GM23248 (cell line): ENCODE measurements at places on chromosomes 13 and 19. TPM values are rescaled to one million over a fixed set of nuclear protein-coding genes. Genes with fewer than 3 reads are reported as not detected.

The ZNF28 gene
- 12.9 and 18.7 TPM in 2 replicates for total RNA-seq

The PSG1 gene
- total RNA-seq: 0.13 and 0.54 TPM in 2 replicates

The PIH1D1 gene
- 68.0 and 90.2 TPM in 2 replicates for total RNA-seq

The MLLT1 gene
- 17.3 and 19.1 TPM in 2 replicates for total RNA-seq

The IGFL1 gene
- not detected in 2 replicates for total RNA-seq

The EXOC3L2 gene
- total RNA-seq: 0.38 TPM in 1 of 2 replicates, not detected in the other

The ZNF552 gene
- 2.9 and 4.3 TPM in 2 replicates for total RNA-seq

The ICAM5 gene
- total RNA-seq: 45.4 and 48.7 TPM in 2 replicates

The FXYD3 gene
- total RNA-seq: not detected in 2 replicates

- no peaks in the 10 kb centered on the region; the same call in 1 of the 2 replicates for H3K36me3 ChIP-seq
- H3K4me1 ChIP-seq: peaks cover 10% of the 10 kb centered on the region
- H3K27me3 ChIP-seq: no peaks in the 10 kb centered on the region
Observed at GRCh38 chr19:19480688-19481087, 34.7 kb downstream of the TSSK6 start.

GRCh38 chr19:12137221-12137940, 2.8 kb downstream of the ZNF20 start:
- H3K27me3 ChIP-seq: no peaks in the 10 kb centered on the region
- peaks cover 39% of the 10 kb centered on the region for H3K36me3 ChIP-seq
- DNase-seq: peak; percentile 35
- no peak overlapping the region for H3K4me3 ChIP-seq
- peaks cover 14% of the 10 kb centered on the region for H3K4me1 ChIP-seq
- H3K27ac ChIP-seq: no peak overlapping the region

DNA sequence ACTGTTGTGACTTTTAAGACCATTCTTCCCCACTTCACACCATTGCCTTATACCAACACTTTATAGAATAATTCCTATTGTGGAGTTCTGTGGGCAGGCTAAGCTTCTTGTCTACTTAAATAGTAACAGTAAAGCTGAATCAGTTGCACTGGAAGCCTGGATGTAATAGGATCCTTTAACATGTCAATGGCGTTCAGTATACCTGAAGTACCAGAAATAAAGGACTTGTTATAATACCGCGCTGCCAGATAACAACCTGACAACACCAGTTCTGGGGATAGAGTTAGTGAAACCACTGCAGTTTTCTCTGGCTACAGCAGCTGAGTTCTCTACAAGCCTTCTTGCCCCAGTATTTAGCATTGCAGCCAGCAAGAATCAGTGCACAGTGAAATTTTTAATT, 52.0 kb upstream of the TNFRSF19 start:
- no peak overlapping the region for H3K4me3 ChIP-seq
- no peaks in the 10 kb centered on the region for H3K4me1 ChIP-seq
- H3K36me3 ChIP-seq: no peaks in the 10 kb centered on the region
- H3K27me3 ChIP-seq: no peaks in the 10 kb centered on the region
- no peak for DNase-seq

GRCh38 chr13:97116754-97117153, 105.4 kb upstream of the MBNL2 start:
- no peak overlapping the region for H3K27ac ChIP-seq
- H3K4me3 ChIP-seq: no peak overlapping the region
- no peaks in the 10 kb centered on the region for H3K36me3 ChIP-seq
- H3K4me1 ChIP-seq: peaks cover 29% of the 10 kb centered on the region
- no peaks in the 10 kb centered on the region for H3K27me3 ChIP-seq

DNA sequence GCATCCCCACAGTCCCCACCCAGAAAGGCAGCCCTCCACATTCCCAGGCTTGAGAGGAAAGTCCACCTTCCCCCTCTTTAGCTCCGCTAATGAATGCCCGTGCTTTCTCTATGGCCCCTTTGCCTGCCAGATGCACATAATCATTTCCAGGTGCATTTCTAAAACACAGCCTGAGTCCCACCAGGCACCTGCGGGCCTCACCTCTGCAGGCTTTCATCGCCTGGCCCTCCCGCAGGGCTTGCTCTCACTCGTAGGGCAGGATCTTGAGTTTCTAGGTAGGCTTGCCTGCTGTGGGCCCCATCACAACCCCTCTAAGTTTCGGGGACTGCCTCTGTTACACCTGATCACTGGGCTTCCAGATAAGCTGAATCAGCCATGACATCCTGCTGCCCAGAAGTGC, 173.6 kb downstream of the ZNF536 start:
- no peaks in the 10 kb centered on the region for H3K36me3 ChIP-seq
- H3K27ac ChIP-seq: no peak overlapping the region
- H3K27me3 ChIP-seq: no peaks in the 10 kb centered on the region
- H3K4me1 ChIP-seq: no peaks in the 10 kb centered on the region
- no peak for DNase-seq
- H3K4me3 ChIP-seq: no peak overlapping the region

DNA sequence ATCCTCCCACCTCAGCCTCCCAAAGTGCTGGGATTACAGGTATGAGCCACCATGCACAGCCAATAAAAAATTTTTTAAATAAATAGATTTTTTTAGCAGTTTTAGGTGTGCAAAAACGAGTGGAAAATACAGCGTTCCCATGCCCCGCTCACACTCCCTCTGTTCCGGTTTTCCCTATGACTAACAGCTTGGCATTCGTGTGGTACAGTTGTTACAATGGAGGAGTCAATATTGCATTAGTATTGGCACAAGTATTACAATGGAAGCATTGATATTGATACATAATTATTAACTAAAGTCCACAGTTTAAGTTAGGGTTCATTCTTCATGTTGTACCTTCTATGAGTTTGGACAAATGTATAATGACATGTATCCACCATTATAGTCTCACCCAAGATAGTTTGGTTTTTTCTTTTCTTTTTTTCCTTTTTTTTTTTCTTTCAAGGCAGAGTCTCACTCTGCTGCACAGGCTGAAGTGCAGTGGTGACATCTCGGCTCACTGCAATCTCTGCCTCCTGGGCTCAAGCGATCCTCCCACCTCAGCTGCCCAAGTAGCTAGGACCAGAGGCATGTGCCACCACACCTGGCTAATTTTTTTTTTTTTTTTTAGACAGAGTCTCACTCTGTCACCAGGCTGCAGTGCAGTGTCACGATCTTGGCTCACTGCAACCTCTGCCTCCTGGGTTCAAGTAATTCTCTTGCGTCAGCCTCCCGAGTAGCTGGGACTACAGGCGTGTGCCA, 15.4 kb upstream of the RAB20 start:
- DNase-seq: no peak
- peaks cover 31% of the 10 kb centered on the region for H3K27me3 ChIP-seq
- H3K4me3 ChIP-seq: no peak overlapping the region
- no peak overlapping the region for H3K27ac ChIP-seq

DNA sequence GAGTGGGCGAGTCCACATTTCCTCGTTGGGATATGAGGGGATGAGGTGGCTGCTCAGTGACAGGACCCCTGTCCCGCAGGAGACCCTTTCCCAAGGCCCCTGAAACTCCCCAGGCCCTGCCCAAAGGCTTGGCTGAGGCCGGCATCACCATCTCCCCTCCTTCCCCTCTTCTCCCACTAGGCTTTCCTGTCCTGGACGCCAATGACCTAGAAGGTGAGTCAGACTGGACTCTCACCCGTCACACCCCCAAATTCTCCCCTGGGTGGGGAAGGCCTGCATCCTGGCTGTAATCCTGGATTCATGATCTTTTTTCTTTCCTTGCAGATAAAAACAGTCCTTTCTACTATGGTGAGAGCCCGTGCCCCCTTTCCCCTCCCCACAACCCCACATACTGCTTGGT, 5.3 kb downstream of the FXYD3 start:
- H3K4me1 ChIP-seq: peaks cover 20% of the 10 kb centered on the region
- no peak overlapping the region for H3K4me3 ChIP-seq
- H3K27me3 ChIP-seq: no peaks in the 10 kb centered on the region
- peak overlapping the region; percentile 13; the same call in 1 of the 2 replicates for H3K27ac ChIP-seq
- no peaks in the 10 kb centered on the region for H3K36me3 ChIP-seq

DNA sequence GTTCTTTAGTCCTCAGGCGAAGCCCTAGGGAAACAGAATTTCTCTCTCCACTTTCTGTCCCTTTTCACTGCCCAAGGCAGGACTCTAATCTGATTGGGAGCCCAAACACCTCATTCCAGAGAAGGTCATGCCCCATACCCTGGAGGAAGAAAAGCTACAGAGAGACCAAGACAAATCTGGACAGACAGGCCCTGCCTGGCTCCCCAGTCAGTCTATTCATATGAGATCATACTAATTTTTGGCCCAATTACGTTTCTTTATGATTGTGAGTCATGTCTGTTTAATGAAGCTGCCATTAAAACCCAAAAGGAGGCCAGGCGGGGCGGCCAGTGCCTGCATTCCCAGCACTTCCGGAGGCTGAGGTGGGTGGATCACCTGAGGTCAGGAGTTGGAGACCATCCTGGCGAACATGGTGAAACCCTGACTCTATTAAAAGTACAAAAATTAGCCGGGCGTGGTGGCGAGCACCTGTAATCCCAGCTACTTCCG, 3.3 kb upstream of the AP3D1 start:
- peak; percentile 65 for DNase-seq
- H3K27ac ChIP-seq: peak overlapping the region; percentile 59
- H3K27me3 ChIP-seq: no peaks in the 10 kb centered on the region
- no peaks in the 10 kb centered on the region for H3K36me3 ChIP-seq
- no peak overlapping the region for H3K4me3 ChIP-seq

DNA sequence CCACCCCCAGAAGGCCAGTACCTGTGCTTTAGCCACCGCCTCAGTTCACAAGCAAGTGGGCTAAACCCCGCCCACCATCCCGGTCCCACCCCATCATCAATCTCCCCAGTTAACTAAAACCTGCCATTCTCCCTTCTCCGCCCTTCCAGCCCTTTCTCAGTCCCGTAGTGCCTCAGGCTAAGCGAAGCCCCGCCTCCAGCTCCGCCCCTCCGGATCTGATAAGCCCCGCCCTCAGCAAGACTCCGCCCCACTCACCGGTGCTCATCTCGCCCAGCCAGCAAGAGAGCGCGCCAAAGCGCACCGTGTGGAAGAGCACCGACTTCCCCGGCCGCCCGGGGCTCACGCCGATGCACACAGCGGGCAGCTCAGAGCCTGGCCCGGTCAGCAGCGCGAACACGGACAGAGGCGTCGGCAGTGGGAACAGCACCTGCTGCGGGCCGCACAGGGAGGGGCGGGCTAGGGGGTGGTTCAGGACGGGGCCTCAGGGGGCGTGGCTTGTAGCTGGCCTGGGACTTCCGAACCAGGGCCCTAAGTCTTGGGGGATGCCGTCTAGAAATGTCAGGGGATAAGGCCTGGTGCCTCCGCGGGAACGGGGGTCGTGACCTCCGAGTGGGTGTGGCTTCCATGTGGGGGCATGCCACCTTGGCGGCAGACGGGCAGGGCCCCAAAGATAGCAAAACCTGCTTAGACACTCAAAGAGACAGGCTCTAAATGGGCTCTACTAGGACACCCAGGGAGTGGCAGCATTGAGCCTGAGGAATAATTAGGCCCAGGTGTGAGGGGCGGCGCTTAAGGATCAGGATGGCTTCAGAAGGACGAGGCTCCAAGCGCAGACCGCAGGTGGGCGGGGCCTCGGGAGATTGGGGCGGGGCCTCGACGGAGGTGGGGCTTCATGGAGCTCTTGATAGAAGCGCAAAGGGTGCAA, 21.4 kb downstream of the MAP4K1 start:
- no peak overlapping the region for H3K4me3 ChIP-seq
- no peaks in the 10 kb centered on the region for H3K27me3 ChIP-seq
- H3K27ac ChIP-seq: no peak overlapping the region
- H3K4me1 ChIP-seq: no peaks in the 10 kb centered on the region
- peak; percentile 32 for DNase-seq
- H3K36me3 ChIP-seq: no peaks in the 10 kb centered on the region

DNA sequence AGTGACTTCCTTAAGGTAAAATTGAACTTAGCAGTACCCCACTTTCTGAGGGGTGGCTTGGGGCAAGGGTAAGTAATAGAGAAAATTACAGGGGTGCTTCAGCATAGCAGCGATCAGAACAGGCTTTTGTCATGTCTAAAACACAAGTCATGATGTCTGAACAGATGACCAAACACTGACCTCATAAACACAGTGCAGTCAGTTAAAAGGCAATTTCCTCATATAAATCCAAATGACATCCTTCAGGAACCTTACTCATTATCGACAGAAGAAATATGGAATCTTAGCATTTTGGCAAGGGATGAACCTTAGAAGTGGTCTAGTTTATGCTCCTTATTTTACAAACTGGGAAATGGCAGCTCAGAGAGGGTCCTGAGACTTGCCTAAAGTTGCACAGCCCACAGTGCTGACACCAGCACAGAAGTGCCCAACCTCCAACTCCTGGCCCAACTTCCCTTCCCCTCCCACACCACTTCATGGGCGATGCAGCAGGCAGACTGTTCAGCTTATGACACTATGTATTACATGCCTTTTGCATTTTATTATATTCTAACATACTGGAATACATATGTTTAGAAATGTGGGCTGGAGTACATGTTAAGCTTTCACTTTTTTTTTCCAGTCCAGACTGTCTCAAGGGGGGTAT, 3.6 kb downstream of the GJA3 start:
- peak; percentile 25 for DNase-seq
- no peak overlapping the region for H3K4me3 ChIP-seq
- peaks cover 5% of the 10 kb centered on the region for H3K4me1 ChIP-seq
- H3K27ac ChIP-seq: no peak overlapping the region
- H3K36me3 ChIP-seq: no peaks in the 10 kb centered on the region

GRCh38 chr19:8004723-8005513, 523 bp downstream of the ELAVL1 start:
- no peaks in the 10 kb centered on the region for H3K27me3 ChIP-seq
- peaks cover 8% of the 10 kb centered on the region for H3K4me1 ChIP-seq
- H3K36me3 ChIP-seq: no peaks in the 10 kb centered on the region
- peak overlapping the region; percentile 61 for H3K27ac ChIP-seq

- H3K27me3 ChIP-seq: no peaks in the 10 kb centered on the region
- peak; percentile 87 for DNase-seq
- peak overlapping the region; percentile 98 for H3K27ac ChIP-seq
Observed at GRCh38 chr13:27170516-27171243, 931 bp downstream of the USP12 start.

- H3K4me3 ChIP-seq: no peak overlapping the region
- H3K27ac ChIP-seq: no peak overlapping the region
- DNase-seq: no peak
- no peaks in the 10 kb centered on the region for H3K36me3 ChIP-seq
- H3K27me3 ChIP-seq: no peaks in the 10 kb centered on the region
- no peaks in the 10 kb centered on the region for H3K4me1 ChIP-seq
Observed at GRCh38 chr13:83386609-83387008, 495.7 kb downstream of the SLITRK1 start.

DNA sequence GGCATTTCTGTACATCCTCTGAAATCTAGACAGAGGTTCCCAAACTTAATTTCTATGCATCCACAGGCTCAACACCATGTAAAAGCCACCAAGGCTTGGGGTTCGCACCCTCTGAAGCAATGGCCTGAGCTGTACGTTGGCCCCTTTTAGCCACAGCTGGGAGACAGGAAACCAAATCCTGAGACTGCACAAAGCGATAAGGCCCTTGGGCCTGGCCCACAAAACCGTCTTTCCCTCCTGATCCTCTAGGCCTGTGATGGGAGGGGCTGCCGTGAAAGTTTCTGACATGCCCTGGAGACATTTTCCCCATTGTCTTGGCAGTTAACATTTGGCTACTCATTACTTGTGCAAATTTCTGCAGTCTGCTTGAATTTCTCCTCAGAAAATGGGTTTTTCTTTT, 766.4 kb downstream of the GPC5 start:
- H3K27ac ChIP-seq: no peak overlapping the region
- no peak for DNase-seq
- no peaks in the 10 kb centered on the region for H3K27me3 ChIP-seq
- no peaks in the 10 kb centered on the region for H3K36me3 ChIP-seq

- no peak overlapping the region for H3K27ac ChIP-seq
- 0 out of 2 replicates have a peak, but pooled peaks cover 4% of the 10 kb centered on the region for H3K4me1 ChIP-seq
- peak; percentile 33 for DNase-seq
- H3K4me3 ChIP-seq: no peak overlapping the region
- H3K36me3 ChIP-seq: peaks cover 4% of the 10 kb centered on the region; the same call in 1 of the 2 replicates
- 0 out of 2 replicates have a peak, but pooled peaks cover 5% of the 10 kb centered on the region for H3K27me3 ChIP-seq
Observed at GRCh38 chr19:12749938-12750521, 1.6 kb upstream of the BEST2 start.

GRCh38 chr13:72383646-72384045, 343.8 kb downstream of the MZT1 start:
- H3K36me3 ChIP-seq: no peaks in the 10 kb centered on the region
- H3K4me3 ChIP-seq: no peak overlapping the region
- no peaks in the 10 kb centered on the region for H3K27me3 ChIP-seq
- no peak for DNase-seq
- no peak overlapping the region for H3K27ac ChIP-seq
